ENCODE measurements at places on chromosomes 12 and 14.
A peak's percentile ranks its signal among the peaks of the same experiment; 100 is the strongest.

DNA sequence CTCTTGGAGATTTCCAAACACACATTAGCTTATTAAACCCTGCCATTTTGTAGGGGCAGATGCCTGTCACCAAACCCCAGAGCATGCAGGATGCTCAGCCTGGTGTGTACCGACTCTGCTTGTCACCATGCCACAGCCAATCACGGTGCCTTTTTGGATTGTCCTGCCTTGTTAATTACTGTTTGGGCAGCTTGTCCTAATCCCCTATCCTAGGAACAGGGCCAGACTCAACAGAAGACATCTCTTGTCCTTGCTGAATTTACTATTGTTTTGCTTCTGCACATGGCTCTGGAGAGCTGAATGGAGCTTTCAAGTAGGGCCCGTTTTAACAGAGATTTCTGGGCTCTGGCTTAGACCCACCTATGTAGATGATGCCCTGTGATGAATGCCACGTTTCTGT lies 388.5 kb downstream of the AACS start:
- DNase-seq: no peak

- no peak for DNase-seq
Measured at GRCh38 chr12:39671898-39672875, 52.6 kb upstream of the ABCD2 start.

DNA sequence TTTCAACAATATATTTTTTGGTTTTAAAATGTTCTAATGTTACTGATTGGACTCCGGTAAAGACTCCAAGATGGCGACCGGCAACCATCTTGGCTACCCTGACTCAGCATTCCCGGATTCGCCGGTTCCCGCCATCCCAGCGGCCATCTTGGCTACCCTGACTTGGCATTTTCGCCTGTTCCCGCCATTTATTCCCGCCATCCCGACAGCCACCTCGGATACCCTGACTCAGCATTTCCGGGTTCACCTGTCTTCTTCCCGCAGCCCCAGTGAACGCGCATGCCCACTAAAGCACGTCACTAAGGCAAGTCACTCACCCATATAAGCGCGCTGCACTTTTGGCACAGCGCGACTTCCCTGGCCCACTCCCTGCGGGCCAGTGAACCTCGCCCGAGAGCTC lies 9.0 kb upstream of the LRFN5 start:
- no peak for DNase-seq

DNA sequence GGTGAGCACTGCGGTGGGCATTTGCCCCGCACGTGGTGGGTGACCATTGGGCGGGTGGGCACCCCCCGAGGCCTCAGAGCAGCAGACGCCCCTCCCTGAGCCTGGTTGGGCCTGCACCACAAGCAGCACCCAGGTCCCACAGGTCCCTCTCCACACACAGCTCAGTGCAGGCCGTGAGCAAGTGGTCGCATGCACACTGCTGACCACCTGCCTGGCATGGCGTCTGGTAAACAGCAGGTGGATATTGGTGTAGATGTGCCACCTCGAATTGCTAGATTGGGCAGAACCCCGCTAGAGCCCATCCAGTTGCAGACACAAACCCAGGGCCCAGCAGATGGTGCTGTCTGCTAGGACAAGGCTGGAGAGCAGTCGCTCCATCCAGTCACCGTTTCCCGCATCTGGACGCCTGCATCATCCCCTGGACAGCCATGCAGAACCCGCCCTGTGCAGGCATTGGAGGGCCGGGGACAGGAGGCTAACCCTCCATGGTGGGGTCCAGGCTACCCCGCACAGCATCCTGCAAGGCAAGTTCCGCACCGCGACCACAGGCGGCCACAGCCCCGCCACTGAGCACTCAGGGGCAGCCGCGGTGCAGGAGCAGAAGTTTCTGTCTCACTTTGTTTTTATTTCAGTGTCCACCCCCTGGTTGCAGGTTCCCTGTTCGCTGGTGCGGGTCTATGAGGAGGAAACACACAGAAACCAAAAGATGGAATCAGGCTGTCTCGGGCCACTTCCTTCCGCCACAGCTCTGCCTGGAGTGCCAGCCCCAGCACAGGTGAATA lies 45.6 kb upstream of the RIMBP2 start:
- DNase-seq: peak; percentile 21

GRCh38 chr12:112413855-112414625 lies 4.6 kb upstream of the RPL6 start:
- no peak for DNase-seq

- no peak for DNase-seq
Measured at GRCh38 chr14:77812028-77812427, 12.1 kb downstream of the ADCK1 start.

- no peak for DNase-seq
Measured at GRCh38 chr12:116577154-116577561, 18.0 kb downstream of the MAP1LC3B2 start.

DNA sequence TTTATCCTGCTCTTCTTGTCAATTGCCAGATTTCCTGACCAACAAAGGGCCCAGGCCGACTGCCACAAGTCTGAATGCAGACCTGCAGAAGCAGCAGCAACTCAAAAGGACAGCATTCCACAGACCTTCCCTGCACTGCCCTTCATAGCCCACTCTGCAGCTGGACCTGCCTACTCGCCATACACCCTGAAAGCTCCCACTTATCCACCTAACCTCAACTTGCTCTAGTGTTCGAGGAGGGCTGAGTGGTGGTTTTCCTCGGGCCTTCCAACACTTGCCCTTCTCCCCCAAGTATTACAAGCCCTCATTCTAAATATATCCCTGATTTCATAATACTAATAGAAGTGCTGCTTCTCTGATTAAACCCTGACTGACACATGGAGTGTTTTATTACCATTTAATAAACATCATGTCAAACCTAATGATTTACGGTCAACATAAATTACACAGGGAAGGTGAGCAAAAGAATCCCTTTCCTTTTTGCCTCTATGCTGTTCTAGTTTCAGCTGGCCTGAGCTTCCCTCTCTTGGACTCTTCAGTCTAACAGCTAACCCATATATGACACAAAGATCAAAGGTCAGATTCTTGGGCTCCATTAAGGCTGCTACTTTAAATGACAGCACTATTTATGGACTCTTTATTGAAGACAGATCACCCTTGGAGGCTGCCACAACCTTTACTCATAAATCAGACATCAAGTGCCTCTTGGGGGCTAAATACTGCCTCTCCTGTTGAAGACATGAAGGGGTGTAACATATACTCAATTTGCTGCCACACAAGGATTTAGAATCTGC lies 1546.9 kb upstream of the TMEM132C start:
- no peak for DNase-seq

GRCh38 chr14:81454572-81455218 lies 54.6 kb upstream of the STON2 start:
- DNase-seq: no peak

GRCh38 chr14:89146274-89146673 lies 270.8 kb downstream of the FOXN3 start:
- no peak for DNase-seq

DNA sequence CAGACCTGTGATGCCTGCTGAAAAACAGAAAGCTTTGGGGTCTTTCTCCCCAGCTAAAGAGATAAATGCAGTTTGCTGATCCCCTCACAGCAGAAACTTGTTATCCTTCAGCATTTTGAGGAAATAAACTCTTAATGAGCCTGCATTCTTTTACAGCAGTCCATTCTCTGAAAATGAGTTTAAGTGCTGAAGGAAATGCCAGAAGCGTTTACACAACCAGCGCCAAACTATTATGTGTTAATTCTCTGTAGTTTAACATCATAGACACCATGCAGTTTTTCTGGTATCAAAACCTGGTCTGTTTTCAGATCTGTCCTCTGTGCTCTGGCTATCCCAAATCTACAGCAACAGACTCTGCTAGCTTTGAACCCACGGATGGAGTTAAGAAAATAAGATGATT lies 291.3 kb downstream of the NPAS3 start:
- no peak for DNase-seq

GRCh38 chr14:68941820-68942219 lies 37.3 kb downstream of the ACTN1 start:
- DNase-seq: no peak

DNA sequence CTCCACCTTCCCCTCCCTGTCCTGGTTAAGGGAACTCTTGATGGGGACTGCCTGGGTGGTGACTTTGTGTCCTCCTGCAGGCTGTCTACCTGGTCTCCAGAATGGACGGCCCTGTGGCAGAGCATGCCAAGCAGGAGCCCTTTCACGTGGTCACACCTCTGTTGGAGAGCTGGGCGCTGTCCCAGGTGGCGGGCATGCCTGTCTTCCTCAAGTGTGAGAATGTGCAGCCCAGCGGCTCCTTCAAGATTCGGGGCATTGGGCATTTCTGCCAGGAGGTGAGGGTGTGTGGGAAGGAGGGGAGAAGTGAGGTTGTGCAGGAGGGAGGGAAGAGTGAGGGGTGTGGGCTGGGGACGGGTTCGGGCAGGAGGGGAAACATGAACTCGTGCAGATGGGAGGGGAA lies 5.7 kb downstream of the SDSL start:
- no peak for DNase-seq

GRCh38 chr14:32397861-32398640 lies 69.0 kb downstream of the AKAP6 start:
- peak; percentile 79 for DNase-seq

DNA sequence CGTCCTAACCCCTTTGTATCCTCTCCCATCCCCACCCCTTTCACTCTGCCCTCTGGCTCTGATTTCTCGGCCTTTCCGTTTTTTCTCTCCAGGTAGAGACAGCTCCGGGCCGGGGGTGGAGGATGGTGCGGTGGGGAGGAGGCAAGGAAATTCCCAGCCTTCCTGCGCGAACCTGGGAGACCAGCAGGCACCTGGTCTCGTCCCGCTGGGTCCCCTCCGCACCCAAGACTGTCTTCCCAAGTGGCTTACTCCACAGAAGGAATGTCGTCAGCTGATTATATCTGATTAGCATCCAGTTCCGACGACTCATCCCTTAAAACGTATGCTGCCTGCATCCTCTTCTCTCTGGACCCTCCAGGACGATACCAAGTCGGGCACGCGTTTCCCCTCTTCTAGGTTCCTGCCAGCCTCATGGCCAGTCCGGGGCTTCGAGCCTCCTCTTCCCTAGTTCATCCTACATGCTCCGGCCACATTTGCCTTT lies 42.2 kb upstream of the CAPRIN2 start:
- no peak for DNase-seq

DNA sequence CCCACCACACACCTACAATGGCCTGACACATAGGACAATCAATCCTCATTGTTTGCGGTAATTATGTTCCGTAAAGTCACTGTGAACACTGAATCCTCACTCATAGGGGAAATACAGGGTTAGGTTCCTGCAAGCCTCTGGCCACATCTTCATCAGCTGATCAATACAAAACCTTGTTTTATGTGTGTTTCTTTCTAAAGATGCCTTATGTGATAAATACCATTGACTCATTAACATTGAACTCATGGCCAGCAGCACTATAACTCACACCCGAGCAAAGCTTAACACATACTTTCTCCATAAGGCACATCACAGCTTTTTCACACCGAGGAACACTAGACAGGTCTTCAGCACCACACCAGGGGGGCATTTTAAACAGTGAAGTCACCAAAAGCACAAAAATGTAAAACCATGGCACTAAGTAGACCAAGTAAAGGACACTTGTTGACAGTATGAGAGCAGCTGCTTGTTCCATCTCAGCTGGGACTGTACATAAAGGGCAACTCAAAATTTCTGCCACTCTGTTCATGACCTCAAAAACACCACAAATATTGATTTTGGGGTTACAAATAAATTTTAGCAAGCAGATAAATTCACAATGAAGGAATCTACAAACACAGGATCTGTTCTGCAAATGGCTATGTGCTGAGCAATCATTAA lies 60.5 kb downstream of the ESR2 start:
- no peak for DNase-seq

- DNase-seq: no peak
Measured at GRCh38 chr12:41683023-41683422, 461.7 kb downstream of the GXYLT1 start.

- DNase-seq: no peak
Measured at GRCh38 chr12:42704810-42705401, 115.4 kb upstream of the PRICKLE1 start.

DNA sequence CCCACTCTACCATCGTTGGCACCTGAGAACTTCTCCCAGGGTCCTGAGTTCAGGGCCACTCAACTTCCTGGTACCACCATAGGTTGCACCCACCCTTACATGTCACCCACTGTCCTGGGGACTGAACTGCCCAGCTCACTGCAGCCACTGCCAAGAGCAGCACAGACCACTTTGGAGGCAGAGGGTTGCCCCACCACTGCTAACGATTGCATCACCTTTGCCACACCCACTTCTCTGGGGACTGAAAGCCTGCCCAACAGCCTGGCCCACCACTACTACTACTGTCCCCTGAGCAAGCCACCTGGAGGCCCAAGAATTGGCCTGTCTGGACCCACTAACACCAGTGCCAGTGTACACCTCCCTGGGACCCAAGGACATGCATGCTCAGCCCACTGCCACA lies 27.6 kb downstream of the CACNA2D4 start:
- no peak for DNase-seq

DNA sequence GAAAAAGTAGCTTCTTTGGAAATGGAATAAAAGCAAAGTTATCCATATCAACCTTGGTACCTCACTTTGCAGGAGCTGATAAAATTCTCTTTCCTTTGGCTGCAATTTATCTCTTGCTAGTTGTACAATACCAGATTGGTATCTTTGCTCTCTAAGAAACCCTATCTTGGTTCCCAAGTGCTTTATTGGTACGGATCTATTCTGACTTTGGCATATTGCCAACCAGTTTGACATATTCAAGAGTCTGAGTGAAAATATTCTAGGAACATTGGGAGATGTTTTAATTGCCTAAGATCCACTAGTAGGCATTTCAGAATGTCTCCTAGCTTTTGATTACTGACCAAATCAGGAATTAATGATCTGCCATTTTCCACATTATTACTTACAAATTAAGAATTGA lies 167.2 kb upstream of the ATP2B1 start:
- no peak for DNase-seq

DNA sequence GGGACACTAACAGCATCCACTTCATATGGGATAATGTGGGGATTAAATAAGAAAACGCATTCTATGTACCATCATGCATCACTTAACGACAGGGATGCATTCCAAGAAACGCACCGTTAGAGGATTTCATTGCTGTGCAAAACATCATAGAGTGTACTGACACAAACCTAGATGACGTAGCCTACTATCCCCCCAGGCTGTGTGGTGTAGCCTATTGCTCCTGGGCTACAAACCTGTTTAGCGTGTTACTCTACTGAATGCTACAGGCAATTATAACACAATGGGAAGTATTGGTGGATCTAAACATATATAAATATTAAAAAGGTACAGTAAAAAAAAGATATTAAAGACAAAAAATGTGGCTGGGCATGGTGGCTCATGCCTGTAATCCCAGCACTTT lies 230.6 kb downstream of the KSR2 start:
- DNase-seq: no peak

DNA sequence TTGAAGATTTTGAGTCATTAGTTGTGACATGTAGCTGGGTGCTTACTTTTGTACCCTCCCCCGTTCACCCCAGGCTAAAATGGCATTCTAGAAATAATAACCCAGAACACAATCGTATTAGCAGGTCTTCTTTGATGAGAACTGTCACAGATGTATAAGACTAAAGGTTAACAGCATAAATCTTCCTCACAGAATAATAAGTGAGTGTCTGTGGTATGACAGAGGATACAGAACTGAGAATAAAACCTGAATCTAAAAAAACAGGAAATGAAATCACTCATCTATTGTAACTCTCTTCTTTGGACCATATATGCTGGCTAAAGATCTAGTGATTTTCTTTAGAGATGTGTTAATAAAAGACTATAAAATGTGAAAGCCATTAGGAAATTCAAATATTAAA lies 746.6 kb downstream of the LRFN5 start:
- DNase-seq: no peak

- DNase-seq: peak; percentile 67
Measured at GRCh38 chr14:60655119-60655897, 6.0 kb upstream of the SIX1 start.
